ENCODE measurements at places on chromosomes 2 and 18. TPM values are rescaled to one million over a fixed set of nuclear protein-coding genes. Genes with fewer than 3 reads are reported as not detected.

Gene CFAP221
- total RNA-seq, result 3.0 TPM

Gene ANKRD62
- 0.10 TPM for total RNA-seq

- no peak for DNase-seq
These were observed 16.6 kb upstream of the HRH4 start for GRCh38 chr18:24443870-24444269.

GRCh38 chr2:45857867-45858520, 206.5 kb downstream of the PRKCE start:
- no peak for DNase-seq

GRCh38 chr2:10400978-10401951, 46.9 kb downstream of the ODC1 start:
- DNase-seq, result no peak

DNA sequence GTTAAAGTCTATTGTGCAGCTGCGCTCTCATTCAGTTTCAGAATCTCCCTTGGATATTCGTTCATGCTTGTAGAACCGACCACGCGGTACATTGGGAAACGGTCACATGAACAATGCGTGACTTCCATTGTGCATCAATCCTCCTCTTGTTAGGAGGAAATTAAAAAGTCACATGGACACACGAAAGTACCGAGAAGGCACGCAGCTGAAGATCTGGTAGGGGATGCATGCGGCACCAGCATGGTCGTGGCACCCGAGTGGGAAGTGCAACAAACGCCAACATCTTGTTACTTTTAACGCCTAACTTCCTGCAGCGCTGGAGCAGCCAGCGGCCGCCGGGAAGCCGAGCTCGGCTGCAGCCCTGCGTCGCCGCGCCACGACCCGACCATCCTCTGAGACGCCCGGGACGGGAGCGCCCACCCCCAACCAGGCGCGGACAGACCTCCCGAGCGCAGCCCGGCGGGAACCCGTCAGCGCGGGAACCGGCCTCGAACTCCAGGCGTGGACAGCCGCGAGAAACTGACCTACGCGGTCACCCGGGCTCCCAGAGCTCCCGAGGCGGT, 412 bp downstream of the OSBPL1A start:
- peak; percentile 83 for DNase-seq

Measured in tongue (tissue), 3 donors.